MV-4-11 (cell line): ENCODE measurements at places on chromosomes 5 and 9.
A peak's percentile ranks its signal among the peaks of the same experiment; 100 is the strongest.

- DNase-seq, result peak; percentile 7
Observed at GRCh38 chr5:53109056-53109442, 508 bp downstream of the MOCS2 start.

DNA sequence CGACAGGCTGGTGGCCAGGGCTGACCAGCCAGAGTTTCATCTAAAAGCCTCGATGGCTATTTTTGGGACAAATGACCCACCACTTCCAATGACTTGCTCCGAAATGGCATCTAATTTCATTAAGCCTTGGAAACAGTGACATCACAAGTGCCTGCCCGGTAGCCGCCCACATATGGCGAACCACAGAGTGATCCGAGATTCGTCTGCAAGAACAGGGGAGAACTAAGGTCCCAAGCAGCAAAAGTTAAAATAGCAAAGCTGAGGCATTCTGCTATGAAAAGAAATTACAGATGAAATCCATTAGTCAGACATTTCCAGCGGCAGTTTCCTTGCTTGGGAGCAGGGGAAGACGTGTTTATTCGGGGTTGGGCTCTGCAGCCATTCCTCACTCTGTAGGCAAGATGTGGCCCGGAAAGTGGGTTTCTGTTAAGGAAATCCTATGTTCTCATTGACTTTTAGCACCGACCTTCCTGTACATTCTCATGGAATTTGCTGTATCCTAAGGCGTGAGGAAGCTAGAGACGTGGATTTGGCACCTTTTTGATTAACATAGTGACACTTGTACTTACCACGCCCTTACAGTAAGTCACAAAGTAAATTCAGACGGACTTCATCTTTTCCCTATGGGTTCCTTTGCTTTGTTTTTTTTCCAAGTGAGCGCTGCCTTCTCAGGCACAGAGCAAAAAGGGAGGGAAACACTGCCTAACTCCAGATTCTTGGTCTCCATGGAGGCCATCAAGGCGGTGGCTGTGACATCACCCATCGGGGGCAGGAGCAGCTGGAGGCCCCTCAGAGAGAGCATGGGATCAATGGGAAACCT, 45.1 kb downstream of the ERGIC1 start:
- no peak for DNase-seq

DNA sequence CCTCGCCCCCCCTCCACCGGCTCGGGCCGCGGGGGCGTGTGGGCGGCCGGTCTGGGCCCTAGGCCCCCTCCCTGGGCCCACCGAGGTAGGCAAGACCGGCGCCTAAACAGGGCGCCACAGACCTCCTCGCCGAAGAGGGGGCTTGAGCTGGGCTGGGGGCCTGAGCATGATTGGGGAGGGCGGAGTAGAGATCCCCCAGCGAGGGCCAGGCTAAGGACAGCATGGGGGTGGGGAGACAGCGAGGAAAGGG, 108.9 kb downstream of the PSD2 start:
- no peak for DNase-seq

GRCh38 chr9:96418920-96419690, 935 bp upstream of the ZNF367 start:
- peak; percentile 65 for DNase-seq

DNA sequence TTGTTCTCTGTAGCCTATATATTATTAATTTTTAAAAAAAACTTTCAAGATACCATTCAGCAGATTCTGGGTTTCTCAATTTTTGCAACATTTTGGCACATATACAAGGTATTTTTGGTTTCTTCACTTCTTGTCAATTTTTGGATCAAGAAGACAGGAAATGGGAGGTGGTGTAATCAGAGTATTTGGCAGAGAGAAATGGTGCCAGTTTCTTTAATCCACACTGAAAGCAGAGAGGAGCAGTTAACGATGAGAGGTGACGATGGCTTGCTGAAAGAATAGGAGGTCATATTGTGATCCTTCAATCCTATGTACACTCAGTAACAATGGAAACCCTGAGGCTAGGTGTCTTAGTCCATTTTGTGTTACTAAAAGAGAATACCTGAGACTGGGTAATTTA, 16.4 kb downstream of the NNT start:
- no peak for DNase-seq

DNA sequence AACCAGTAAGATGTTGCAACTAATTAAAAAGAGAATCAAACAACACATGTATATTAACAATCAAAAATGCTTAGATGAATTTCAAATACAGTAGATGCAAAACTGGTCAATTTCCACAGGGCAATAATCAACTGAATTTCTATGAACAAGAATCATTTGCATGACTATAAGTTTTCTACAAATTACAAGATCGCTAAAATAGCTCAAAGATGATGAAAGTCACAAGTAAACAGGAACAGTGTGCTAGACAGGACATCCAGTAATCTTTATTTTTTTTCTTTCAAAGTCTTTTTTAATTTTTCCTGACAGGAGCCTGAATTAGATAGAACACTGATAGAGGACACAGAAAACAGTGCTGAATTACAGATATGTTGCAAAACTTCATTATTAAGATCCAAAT, 608.2 kb upstream of the DAB2 start:
- DNase-seq, result no peak

GRCh38 chr9:14487547-14488185, 173.7 kb upstream of the NFIB start:
- DNase-seq, result no peak

GRCh38 chr9:77589046-77589795, 58.9 kb downstream of the GNA14 start:
- DNase-seq, result no peak

GRCh38 chr9:100208673-100209072, 109.6 kb downstream of the INVS start:
- DNase-seq, result no peak

DNA sequence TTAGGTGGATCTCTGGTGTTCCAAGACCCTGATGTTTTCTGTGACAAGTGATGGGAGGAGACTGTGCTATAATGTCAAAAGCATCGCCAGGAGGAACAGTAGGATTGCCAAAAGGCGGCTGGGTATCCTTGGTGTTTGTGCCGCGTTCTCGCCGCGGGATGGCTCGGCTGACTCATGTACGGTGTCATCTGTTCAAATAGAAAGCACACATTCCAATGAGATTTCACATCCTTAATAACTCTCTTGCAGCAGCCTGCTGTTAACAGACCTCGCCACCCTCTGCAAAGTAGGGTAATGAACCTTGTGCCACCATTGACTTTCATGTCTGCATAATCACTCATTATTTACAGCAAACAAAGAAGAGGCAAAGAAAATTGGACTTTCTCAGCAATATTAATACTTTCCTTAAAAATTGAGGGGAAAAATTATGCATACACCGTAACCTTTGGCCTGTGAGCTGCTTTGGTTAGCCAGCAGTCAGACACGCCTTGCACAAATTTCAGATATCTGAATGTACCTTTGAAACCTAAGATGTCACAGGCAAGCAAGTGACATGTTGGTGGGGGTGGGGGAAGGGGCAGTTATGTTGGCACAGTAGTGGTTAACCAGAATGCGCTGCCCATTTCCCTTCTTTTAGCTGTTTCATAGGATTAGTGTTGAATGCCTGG, 289.4 kb downstream of the EFNA5 start:
- DNase-seq, result peak; percentile 44

- no peak for DNase-seq
Observed at GRCh38 chr5:167861129-167861927, 430.1 kb upstream of the WWC1 start.

- DNase-seq, result no peak
Observed at GRCh38 chr9:90847971-90848370, 46.4 kb downstream of the SYK start.

GRCh38 chr5:8869932-8870331, 675.9 kb downstream of the SEMA5A start:
- DNase-seq, result no peak

DNA sequence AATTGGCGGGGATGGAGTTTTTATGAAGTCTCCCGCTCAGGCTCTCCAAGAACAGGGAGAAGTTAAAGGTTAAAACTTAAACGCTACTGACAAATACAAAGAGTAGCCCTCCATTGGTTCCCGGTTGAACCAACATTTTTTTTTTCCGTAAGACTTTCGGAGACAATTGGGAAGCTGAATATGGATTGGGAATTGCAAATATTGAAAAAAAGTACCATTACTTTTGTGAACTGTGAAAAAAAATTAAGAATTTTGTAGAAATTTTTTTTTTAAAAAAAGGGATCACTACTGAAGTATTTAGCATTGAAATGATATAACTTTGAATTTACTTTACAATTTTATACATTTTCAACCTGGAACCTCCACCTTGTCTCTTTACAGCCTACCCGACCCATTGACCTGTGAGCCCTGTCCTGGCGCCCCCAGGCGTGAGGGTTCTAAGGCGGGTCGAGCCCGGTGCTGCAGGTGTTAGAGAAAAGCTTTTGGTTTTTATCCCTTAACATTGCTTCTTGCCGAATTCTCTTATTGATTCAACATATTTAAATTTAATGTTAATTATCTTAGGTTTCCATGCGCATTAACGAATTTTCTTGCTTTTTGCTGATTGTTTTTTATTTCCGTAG, 448 bp upstream of the ZNF782 start:
- DNase-seq, result no peak

DNA sequence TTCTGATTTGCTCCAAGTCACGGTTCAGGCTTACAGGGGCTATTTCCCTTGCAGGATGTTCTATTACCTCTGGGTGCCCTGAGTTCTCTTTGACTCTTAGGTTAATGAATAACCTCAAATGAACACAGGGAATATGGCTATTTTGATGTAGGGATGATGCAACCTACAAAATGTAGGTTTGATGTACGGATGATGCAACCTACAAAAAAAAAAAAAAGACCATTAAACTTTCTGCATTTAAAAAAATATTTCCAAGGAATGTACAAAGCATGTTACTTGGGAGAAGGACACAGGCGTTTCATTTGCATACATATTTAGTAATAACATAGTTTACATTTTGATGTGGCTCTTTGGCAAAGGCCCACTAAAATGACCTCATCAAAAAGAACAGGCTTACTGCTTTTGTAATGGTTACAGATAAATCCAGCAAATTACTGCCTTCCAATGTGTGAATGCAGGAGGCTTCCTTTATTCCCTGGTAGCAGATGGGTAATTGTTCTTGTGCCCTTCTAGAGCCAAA, 36.3 kb downstream of the ZNF474 start:
- DNase-seq, result no peak

GRCh38 chr5:170262061-170263045, 29.6 kb downstream of the C5orf58 start:
- DNase-seq, result no peak

DNA sequence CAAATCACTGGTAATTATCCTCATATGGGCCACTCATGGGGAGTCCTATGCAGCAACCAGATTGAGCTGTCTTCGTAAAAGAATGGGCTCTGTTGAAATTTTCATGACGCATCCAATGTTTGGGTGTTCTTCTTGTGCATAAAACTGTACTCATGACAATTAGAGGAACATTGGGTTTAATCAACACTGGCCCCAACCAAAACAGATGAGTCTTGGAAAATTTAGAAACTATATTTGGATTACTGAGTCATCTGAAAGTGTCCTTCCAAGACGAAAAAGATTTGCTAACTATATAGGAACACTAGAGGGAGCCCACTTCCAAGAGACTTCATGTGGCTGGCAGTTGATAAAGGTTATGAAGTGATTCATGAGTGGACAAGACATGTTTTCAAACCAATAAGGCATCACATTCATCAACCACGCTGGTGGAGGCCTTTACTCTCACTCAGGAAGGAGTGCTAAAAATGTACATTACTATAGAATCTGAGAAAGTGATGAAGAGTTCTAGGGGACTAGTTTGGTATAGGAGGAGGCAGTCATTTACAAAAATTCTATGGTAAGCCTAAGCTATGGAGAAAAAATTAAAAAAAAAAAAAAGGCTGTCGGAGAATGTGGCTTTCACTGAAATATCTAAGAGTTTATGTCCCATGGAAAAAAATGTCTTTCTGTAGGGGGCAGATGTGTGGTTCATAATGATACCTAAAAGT, 313.5 kb downstream of the PRDM9 start:
- peak; percentile 59 for DNase-seq

- no peak for DNase-seq
Observed at GRCh38 chr5:136399527-136399926, 34.2 kb upstream of the TRPC7 start.

DNA sequence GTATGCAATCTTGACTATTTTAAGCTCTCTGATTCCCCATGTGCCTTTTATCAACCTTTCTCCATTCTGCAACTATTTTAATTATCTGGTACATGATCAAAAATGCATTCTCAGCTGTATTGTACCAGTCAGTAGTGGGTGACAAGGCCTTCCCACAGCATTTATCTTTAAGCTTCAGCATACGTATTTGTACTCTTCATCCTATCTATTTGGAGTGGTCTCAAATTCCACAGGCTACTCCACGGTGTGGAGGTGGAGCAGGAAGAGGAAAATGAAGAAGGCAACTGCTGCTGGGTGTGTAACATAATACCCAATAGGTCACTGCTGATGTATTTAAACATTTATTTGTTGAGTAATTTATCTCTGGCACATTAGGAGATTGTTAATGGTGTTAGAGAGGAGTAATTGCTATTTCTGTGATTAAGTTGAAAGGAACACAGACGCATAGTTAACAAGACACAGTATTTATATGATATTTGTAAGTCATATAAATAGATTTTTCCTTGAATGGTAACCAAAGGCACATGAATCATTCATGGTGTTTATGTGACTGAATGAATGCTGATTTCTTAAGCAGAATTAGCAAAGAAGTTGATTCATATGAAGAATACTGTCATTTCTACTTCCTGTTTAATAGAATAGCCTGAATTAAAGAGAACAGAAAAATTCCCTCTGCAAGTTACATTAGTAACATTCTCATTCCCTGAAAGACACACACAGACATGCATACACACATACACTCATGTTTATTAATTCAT, 153.8 kb upstream of the NR3C1 start:
- peak; percentile 45 for DNase-seq

GRCh38 chr9:128285033-128285784, 9.1 kb downstream of the SWI5 start:
- no peak for DNase-seq

DNA sequence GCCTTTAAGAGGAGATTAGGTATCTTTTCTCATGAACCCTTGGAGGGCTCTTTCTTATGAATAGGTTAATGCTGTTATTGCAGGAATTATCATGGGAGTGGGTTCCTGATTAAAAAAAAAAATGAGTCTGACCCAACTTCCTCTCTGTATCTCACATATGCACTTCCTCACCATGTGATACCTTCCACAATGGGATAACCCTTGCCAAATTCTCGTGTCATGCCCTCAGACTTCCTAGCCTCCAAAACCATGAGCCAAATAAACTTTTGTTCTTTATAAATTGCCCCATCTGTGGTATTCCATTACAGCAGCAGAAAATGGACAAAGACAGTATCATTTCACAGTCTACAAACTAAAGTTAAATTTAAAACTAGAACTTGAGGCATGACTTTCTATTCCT, 1.0 kb downstream of the OR1B1 start:
- no peak for DNase-seq

- DNase-seq, result peak; percentile 62
Observed at GRCh38 chr9:88824711-88825110, 166.6 kb upstream of the S1PR3 start.

DNA sequence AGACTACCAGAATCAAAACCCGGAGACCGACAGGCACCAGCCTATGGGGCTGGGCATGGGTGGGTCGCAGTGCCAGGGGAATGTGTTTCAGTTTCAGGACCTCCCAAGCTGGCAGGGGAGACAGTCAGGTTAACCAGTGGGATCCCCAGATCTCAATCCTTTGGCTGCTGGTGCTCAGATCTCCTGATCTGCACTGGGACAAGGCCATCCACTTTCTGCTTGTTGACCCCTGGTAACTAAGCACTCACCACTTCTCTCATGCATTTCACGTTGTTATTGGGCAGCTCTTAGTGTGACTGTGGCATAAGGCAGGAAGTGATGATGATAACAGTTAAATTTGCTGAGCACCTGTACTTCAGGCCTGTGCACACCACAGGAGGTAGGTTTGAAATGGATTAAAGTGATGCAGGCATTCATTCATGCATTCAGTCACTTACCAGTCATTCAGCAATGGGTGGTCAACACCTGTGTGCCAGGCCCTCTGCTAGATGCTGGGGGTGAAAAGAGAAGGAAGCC, 42.1 kb upstream of the STXBP1 start:
- DNase-seq, result no peak
